ENCODE measurements at places on chromosomes 12 and 14.
A peak's percentile ranks its signal among the peaks of the same experiment; 100 is the strongest.

DNA sequence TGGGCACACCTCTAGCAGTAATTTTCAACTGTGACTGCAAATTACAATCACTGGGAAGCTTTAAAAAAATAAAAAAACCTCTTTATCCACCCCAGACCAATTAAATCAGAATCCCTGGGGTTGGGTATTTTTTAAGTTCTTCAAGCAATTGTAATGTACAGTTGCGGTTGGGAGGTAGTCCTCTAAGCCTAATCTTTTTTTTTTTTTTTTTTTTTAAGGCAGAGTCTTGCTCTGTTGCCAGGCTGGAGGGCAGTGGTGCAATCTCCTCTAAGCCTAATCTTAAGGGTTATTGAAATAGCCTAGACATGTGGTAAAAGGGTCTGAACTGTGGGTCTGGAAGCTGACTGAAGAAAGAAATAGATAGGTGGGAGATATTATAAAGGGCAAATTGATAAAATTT lies 230.5 kb downstream of the AKAP6 start:
- peak; percentile 40 for DNase-seq

- DNase-seq = no peak
Observed at GRCh38 chr12:113142173-113142885, 6.8 kb upstream of the RASAL1 start.

GRCh38 chr12:116856729-116857128 lies 24.5 kb downstream of the HRK start:
- no peak for DNase-seq

DNA sequence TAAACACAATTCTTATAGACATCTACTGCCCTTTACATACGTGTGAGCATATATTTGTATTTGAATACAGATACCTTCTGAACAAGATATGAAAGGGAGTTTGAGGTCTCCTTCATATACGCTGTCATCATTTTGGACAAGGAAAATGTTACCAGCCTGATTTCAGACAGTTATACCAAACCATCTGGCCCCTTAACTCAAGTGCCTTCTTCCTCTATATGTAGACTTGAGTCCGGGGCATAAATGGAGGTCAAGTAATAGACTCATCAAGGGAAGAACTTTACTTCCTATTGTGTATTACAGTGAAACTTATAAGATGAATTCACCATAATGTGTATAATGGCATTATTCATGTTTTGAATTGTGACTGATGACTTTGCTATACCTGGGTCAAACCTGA lies 52.2 kb downstream of the FAR2 start:
- no peak for DNase-seq

DNA sequence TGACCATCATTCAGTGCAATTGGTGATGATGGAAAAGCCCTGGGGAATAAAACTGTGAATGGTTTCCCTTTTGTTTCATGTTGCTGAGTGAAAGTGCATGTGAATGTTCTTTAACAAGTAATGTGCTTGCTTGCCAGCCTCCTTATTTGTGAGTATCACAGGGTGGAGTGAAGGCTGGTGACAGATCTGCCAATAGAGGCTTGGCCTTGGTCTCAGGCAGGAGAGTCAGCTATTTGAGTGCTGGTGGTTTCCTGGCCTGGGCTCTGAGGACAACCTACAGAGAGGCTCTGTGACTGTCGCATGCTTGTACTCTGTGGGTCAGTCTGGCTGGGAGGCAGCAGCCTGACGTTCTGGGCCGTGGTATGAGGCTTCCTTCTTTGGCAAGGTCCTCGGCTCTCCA lies 20.7 kb downstream of the KRT85 start:
- DNase-seq = no peak

GRCh38 chr12:22310709-22311108 lies 23.8 kb downstream of the ST8SIA1 start:
- no peak for DNase-seq

DNA sequence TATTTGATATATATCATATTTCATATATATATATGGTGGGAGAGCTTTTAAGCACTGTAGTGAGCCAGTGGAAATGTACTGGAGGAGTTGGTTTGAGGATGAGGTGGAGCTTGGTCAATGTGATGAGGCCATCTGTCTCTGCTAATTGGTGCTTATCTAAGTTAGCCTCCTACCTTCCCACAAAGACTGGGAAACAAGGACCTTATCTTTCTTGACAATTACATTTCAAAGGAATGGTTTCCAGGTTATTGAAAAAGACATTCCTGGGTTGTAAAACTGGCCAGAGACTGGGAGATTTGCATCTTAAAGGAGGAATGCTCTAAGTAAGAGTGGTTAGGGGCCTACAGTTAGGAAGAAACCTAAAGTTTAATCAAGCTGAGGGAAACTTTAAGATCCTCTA lies 212.8 kb upstream of the SYT1 start:
- DNase-seq = no peak

DNA sequence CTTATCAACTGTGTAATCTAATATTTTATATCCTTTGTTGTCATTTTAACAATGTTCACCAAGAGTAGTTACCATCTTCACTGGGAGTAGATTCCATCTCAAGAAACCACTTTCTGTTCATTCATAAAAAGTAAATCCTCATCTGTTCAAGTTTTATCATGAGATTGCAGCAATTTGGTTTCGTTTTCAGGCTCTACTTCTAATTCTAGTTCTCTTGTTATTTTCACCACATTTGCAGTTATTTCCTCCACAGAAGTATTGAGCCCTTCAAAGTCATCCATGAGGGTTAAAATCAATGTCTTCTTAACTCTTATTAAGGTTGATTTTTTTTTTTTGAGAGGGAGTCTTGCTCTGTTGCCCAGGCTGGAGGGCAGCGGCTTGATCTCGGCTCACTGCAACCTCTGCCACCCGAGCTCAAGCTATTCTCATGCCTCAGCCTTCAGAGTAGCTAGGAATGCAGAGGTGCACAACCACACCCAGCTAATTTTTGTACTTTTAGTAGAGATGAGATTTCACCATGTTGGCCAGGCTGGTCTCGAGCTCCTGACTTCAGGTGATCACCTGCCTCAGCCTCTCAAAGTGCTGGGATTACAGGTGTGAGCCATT lies 276.6 kb downstream of the ACSS3 start:
- DNase-seq = no peak

DNA sequence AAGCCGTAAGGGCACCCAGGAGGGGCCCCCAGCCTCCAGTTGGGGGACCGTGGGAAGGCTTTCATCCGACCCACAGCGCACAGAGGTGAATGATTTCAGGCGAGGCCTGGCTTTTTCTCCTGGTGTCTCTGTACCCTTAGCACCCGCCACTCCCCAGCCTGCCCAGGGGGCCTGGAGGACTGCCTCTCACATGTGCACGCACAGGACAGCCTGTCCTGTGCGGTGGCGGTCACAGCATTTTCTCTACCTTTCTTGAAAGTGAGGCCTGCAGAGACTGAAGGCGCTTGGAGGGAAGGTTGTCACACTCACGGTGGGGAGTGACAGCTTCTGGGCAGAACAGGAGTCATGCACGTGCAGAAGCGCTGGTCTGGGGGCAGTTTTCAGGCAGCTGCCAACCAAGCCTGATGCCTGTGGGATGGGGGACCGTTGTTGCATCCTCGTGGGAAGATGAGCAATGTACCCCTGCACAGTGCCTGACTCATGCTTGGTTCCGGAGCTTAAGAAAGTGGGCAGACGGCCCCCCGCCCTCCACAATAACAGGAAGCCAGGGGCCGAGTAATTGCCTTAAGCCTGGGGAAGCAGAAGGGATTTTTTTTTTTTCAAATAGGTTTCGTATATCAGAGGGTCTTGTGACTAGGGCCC lies 148.1 kb downstream of the TSPAN9 start:
- DNase-seq = peak; percentile 80

DNA sequence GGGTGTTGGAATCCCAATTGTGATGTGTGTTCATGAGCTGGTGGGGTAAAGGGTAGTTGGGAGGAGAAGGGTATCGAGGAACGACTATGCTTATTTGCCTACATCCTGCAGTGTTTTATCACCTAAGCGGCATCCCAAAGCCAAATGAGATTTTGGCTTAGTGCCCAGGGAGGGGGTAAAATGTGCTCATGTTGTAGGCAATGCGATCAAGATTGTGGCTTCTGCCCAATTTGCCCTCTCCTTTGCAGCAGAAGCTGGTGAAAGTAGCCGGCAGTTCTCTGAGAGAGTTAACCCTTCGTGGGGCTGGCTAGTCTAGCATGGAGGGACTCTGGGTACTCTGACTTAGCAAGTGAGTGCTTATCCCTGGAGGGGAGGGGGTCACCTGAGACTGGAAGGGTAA lies 753 bp downstream of the RPH3A start:
- no peak for DNase-seq

GRCh38 chr14:45698462-45699134 lies 445.6 kb upstream of the MIS18BP1 start:
- peak; percentile 24 for DNase-seq

All from choroid plexus epithelial cell (primary cell).